ENCODE measurements at places on chromosomes 6 and 20. TPM values are rescaled to one million over a fixed set of nuclear protein-coding genes. Genes with fewer than 3 reads are reported as not detected.

The AARS2 gene
- 22.2 TPM for total RNA-seq

The PRICKLE4 gene
- total RNA-seq, result not detected

DNA sequence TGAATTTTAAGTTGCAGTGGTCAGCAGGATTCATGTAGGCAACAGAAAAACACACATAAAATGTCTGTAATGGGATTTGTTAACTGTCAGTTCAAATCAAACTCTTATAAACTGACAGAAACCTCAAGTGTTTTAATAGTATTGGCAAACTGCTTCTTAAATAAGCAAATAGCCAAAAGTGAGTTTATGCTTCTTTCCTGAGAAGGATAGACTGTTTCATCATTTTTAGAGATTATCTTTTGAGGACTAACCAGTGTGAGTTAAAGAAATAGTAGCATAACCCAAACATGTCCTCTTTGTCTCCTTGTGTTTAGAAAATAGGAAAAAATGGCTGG is 68.0 kb downstream of the AIG1 start:
- peaks cover 9% of the 10 kb centered on the region for H3K4me1 ChIP-seq
- H3K36me3 ChIP-seq, result peaks cover 12% of the 10 kb centered on the region
- no peak overlapping the region for H3K4me3 ChIP-seq
- DNase-seq, result no peak
- no peak overlapping the region for H3K27ac ChIP-seq

DNA sequence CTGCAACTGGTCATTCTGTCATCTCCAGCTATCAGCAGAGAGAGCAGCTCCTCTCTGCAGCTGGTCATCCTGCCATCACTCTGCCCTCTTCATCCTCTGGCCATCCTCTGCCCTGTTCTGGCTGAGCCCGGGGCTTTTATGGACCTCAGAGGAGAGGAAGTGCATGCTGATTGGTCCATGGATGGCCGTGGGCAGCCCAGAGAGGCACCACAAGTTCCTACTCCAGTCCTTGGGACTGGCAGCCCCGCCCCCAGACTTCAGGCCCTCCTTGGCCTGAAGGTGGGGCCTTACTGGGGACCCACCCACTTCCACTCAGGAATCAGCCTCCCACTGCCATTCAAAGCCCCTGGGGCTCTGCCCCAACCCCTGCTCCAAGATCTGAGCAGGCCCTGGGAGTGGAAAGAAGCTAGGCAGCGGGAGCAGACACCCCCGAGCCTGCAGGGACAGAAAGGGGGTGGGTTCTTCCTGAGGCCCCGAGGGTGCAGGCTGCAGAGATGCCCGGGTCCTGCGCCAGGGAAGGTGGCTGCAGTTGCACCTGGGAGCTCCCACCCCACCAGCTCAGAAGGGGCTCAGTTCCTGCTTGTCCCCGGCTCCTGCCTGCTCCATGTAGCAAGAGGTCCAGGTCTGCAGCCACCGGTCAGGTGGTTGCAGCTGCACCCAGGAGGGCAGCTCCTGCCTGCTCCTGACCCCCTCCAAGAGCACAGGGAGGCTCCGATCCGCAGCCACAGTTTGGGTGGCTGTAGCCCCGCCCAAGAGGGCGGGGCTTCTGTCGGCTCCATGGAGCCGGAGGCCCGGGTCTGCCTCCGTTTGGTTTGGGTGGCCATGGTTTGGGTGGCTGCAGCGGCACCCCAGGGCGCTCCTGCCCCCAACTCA is 34.1 kb upstream of the HMGA1 start:
- no peak overlapping the region for H3K4me3 ChIP-seq
- no peaks in the 10 kb centered on the region for H3K36me3 ChIP-seq
- H3K27me3 ChIP-seq, result peaks cover 2% of the 10 kb centered on the region
- peaks cover 7% of the 10 kb centered on the region for H3K4me1 ChIP-seq
- H3K27ac ChIP-seq, result no peak overlapping the region

DNA sequence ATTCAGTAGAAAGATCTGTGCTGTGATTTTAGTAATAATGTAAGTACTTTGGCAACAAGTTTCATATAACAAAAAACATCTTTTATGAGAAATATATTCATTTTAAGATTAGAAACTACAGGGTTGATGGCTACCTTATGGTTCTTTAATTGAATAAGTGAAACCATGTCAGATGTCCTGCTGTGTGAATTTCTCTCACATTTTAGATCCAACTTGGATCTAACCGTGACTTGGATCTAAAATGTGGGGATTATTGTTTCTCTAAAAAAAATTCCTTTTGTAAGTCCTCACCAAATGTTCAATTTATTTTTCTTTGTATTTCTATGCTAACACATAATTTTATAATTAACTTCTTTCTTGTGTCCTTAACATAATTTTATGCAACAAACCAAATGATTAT is 30.4 kb downstream of the ZC2HC1B start:
- H3K36me3 ChIP-seq, result no peaks in the 10 kb centered on the region
- no peaks in the 10 kb centered on the region for H3K4me1 ChIP-seq
- DNase-seq, result no peak
- H3K4me3 ChIP-seq, result no peak overlapping the region

DNA sequence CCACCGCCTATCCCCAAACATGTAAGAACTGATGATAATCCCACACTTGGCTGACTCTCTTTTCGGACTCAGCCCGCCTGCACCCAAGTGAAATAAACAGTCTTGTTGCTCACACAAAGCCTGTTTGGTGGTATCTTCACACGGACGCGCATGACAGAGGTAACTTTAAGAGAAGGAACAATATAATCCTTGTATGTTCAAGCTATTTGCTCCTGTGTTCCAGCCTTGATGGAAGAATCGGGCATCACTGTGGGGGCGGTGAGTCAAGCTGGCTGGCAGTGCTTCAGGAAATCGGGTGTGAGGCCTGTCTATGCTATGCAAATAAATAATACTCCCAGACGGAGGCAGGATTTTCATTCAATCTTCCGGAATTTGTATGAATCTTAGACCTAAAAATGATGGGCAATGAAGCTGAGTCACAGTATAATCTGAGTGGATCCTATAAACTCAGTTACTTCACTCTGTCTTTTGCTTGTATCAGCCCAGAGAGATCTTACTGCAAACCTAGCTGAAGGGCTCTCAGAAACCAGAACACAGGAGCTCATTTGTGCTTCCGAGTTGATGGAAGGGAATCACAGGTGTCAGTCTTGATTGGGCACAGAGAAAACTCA is 45.2 kb upstream of the NT5E start:
- no peaks in the 10 kb centered on the region for H3K27me3 ChIP-seq
- peak overlapping the region; percentile 35 for H3K27ac ChIP-seq
- H3K4me1 ChIP-seq, result peaks cover 52% of the 10 kb centered on the region
- H3K36me3 ChIP-seq, result no peaks in the 10 kb centered on the region

DNA sequence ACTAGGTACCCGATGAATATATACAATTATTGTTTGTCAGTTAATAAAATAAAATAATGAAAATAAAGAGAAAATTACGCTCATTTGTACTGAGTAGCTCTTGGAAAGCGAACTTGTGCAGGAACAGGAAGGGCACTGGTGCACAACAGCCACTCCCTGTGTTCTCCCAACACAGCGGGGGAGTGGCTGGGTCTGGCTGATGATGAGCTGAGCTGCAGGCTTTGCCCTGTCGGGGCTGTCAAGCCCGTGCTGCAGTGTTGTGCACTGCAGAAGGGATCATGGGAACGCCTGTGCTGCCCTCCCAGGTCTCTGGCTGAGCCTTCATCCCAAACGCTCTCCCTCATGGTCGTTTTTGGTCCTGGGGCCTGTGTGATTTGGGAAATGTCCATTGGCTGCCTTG is 131.7 kb upstream of the MAP3K4 start:
- H3K4me1 ChIP-seq, result no peaks in the 10 kb centered on the region
- no peak overlapping the region for H3K4me3 ChIP-seq
- no peaks in the 10 kb centered on the region for H3K36me3 ChIP-seq
- no peak overlapping the region for H3K27ac ChIP-seq

DNA sequence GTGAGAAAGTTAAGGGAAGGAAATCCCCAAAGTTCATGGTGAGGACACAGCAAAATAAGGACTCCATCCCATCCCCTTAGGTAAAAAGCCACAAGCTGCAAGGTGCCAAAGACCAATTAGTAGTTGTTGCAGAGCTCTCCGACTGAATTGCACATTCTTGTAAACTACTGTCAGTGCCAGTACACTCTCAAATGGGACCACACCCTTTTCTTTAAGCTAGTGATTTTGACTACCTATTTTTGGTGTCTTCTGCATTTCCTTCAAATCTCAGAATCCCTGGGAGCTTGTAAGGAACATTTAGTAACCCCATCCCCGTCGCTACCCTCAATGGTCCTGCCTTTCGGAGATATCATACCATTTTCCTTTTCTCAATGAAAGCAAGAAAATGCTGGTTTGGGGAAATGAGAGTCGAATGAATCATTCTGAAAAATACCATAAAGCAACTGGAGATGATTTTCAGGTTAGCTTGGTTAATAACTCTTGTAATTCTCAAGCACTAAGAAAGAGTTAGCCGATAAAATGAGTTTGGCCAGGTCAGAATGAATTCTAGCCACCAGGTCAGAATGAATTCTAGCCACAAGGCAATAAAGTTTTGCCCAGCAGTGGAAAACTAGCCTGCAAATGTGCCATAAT is 5.2 kb upstream of the HMGN3 start:
- H3K27me3 ChIP-seq, result peaks cover 6% of the 10 kb centered on the region
- no peak for DNase-seq
- no peaks in the 10 kb centered on the region for H3K36me3 ChIP-seq
- no peak overlapping the region for H3K27ac ChIP-seq

DNA sequence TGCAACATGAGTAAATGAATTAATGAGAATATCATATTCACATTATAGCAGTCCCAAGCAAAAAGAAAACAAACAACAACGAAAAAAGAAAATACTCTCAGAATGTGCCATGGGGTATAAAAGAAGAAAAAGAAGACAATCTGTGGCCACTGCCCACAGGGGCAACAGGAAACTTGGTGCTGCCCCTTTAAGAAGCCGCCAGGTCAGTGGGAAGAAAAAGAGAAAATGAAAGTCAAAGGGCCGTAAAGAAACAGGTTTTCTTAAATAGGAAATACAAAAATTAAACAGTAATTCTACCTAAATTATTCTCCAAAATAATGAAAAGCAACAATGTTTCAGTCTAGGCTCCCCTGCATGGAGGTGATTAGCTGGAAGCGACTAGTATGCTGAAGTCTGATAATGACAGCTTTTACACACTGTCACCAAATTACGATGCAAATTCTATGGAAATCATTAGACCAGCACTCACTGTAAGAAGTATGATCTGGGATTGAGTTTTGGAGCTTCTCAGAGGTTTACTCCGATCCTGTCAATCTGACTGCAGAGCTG is 23.6 kb downstream of the GMDS start:
- H3K27me3 ChIP-seq, result no peaks in the 10 kb centered on the region
- peak overlapping the region; percentile 89 for H3K27ac ChIP-seq
- H3K36me3 ChIP-seq, result peaks cover 8% of the 10 kb centered on the region

The FGD2 gene
- total RNA-seq, result 1.5 TPM

DNA sequence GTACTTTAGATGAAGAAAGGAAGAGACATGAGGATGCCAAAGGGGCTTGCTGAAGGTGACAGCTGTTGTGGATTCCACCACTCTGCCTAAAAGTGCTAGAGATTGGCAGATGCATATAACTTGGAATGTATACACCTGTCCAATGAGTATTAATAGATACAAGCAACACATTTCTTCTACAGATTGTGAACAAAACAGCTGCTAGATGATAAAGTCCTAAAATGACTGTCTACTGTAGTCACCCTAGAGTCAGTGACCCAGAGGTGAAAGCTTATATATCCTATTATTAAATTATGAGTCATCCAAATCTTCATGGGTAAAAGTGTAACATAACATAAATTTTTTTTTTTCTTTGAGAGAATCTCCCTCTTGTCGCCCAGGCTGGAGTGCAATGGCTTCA is 5.2 kb downstream of the RNF217 start:
- peaks cover 16% of the 10 kb centered on the region for H3K4me1 ChIP-seq
- no peak for DNase-seq
- H3K4me3 ChIP-seq, result no peak overlapping the region

DNA sequence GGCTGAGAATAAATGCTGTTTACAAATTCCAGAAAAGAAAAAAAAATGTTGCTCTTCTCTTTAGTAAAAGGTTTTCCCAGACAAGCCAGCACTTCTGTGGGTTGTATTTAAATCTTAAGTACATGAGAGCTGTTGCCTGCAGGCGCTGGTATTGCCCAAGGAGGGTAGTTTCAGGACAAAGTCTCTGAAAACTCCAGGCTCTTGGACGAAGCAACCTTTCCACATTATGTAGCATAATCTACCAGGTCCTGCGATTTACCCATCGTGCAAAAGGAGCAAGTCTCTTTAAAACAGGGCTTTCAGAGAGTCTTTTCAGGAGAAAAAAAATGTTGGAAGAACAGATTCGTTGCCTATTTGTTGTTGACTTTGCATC is 65.6 kb downstream of the PLG start:
- H3K36me3 ChIP-seq, result no peaks in the 10 kb centered on the region
- H3K27ac ChIP-seq, result no peak overlapping the region
- H3K4me1 ChIP-seq, result no peaks in the 10 kb centered on the region
- peaks cover 24% of the 10 kb centered on the region for H3K27me3 ChIP-seq

GRCh38 chr6:52331793-52332457 is 30.0 kb upstream of the PAQR8 start:
- peaks cover 15% of the 10 kb centered on the region for H3K27me3 ChIP-seq
- H3K4me1 ChIP-seq, result peaks cover 34% of the 10 kb centered on the region
- H3K36me3 ChIP-seq, result no peaks in the 10 kb centered on the region

GRCh38 chr6:133051240-133051639 is 189.9 kb upstream of the EYA4 start:
- H3K4me3 ChIP-seq, result no peak overlapping the region
- peaks cover 5% of the 10 kb centered on the region for H3K27me3 ChIP-seq
- no peaks in the 10 kb centered on the region for H3K4me1 ChIP-seq
- no peak overlapping the region for H3K27ac ChIP-seq
- H3K36me3 ChIP-seq, result no peaks in the 10 kb centered on the region
- DNase-seq, result no peak

DNA sequence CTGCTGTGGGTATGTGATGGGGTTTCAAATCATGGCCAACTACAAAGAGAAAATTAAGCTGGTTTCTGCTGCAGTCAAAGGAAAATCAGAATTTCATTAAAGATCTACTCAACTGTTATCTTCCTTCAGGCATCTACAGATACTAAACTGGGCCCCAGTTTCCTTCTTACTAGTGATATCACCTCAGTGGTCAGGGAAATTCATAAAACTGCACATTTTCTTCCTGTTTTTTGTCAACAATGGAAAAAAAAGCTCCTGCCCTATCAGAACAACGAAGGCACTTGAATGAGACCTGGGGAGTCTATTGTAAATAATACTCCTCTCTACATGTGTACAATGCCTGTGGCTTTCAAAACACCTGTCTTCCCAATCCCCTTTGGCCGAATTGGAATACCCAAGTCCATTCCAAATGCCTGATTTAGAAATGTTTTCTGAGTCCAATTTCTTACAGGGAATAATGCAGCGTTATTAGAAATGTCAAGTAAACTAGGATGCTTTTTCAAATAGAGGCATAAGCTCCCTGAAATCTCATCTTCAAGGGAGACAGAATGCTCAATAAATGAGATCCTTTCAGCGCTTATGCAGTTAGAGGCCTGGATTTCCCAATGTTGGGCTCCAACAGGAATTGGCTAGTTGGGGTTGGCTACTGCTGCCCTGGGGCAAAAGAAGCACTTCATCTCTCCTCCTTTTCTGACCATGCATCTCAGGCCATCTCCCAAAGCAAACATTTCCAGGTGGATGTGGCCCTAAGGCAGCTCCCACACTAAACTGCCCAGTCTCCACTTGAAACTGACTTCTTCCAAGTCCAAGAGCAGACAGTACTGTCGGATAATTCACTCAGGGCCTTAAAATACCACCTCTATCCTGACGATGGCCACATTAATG is 143.3 kb downstream of the NFATC2 start:
- peaks cover 80% of the 10 kb centered on the region for H3K4me1 ChIP-seq
- no peak for DNase-seq
- H3K4me3 ChIP-seq, result peak overlapping the region; percentile 79
- H3K27ac ChIP-seq, result peak overlapping the region; percentile 96

Data from activated T-helper 1 cell treated with anti-CD3 and anti-CD28 coated beads, Interleukin-12 subunit alpha, Interleukin-12 subunit beta, Interleukin-2, Interleukin-4 antibody, amounts not matched to agents 30 ng/mL and 10 ng/mL and 1 ng/mL, durations not matched to agents 14 hours and 24 hours and 36 hours (primary cell).